A549 (cell line): ENCODE measurements at places on chromosomes 2 and 18. TPM values are rescaled to one million over a fixed set of nuclear protein-coding genes. Genes with fewer than 3 reads are reported as not detected.
A peak's percentile ranks its signal among the peaks of the same experiment; 100 is the strongest.

DNA sequence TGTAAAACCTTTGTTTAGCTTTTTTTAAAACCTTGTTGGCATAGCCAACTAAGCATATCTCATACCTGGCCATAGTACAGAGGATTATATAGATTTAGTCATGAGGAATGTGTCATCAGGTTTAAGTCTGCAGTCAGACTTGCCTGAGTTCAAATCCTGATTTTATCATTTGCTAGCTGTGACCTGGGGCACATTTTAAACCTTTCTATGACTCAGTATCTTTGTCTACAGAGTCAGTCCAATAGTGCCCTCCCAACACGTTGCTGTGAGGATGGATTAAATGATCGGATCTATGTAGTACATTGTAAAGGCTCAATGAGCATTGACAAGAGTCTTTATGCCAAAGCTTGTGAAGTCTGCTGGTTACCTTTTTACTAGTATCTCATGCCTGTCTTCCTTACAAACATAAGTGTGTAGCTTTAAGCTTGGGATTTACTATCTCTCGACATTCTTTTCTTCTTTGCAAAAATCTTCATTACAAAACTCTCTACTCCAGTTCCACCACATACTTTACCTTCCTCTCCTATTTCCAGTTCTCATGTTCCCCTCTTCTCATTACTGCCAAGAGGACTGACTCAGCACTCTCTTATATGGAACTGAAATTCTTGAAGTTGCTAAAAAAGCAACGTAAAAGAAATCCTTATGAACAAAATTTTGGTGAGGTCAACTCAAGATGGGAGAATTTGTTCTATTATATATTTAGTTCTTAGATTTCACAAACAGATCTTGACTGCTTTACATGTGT, 68.1 kb upstream of the RBMS1 start:
- no peak for DNase-seq

GRCh38 chr2:72165792-72166191, 18.1 kb upstream of the CYP26B1 start:
- DNase-seq: peak; percentile 48

GRCh38 chr18:46291149-46291548, 187.0 kb downstream of the HAUS1 start:
- no peak for DNase-seq

GRCh38 chr2:46313063-46313462, 15.9 kb downstream of the EPAS1 start:
- no peak for DNase-seq

DNA sequence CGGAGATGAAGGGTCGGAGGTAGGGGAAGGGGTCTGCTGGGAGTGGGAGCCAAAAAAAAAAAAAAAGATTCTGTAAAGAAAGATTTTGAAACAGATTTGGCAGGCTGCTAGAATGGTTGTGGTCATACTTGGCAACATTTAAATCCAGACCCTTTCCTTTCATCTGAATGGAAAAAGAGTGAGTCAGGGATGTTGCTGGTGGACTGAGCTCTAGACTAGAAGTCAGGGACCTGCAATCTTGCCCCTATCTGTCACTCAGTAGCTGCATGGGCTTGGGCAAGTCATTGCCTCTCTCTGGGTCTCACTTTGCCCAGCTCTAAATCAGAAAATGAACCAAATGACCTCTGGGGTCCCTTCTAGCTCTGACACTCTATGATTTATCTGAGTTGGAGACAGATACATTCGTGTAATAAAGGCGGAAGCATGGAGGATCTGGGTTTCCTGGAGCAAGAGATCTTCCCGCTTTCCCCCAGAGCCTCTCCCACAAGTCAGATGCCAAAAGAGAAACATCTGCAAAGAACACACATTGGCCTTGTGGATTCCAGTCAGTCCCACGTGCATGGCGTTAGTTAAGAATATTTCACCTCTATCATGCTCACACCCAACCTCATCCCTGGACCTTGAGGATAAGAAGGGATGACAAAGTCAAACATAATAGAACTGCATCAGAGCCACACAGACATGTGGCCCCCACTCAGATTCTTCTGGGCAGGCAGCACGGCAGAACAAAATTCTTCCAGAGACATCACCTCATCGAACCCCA, 58.5 kb downstream of the ADD2 start:
- DNase-seq: no peak

- no peak for DNase-seq
Observed at GRCh38 chr18:27184115-27185024, 738 bp downstream of the CHST9 start.

- no peak for DNase-seq
Observed at GRCh38 chr2:151161821-151162551, 99.7 kb downstream of the RBM43 start.

GRCh38 chr2:20430461-20431300, 16.2 kb upstream of the RHOB start:
- DNase-seq: no peak

DNA sequence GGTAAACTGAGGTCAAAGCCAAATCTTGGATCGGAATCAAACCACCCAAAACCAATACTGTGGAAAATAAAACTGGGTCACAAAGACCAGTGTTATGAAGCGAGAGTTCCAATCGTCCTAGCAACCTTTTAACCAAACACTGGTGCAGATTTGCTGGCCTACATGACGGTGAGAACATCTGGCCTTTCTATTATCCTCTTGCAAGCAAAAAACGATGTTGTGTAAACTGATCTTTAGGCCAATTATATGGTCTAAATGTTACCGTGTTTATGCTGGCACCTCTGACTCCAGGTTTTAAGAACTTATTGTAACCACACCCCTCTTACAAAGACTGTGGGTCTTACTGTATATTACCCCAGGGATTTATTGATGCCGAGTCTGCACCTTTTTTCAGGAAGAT, 145.9 kb downstream of the GFPT1 start:
- no peak for DNase-seq

GRCh38 chr2:190837420-190837819, 43.2 kb upstream of the GLS start:
- no peak for DNase-seq

DNA sequence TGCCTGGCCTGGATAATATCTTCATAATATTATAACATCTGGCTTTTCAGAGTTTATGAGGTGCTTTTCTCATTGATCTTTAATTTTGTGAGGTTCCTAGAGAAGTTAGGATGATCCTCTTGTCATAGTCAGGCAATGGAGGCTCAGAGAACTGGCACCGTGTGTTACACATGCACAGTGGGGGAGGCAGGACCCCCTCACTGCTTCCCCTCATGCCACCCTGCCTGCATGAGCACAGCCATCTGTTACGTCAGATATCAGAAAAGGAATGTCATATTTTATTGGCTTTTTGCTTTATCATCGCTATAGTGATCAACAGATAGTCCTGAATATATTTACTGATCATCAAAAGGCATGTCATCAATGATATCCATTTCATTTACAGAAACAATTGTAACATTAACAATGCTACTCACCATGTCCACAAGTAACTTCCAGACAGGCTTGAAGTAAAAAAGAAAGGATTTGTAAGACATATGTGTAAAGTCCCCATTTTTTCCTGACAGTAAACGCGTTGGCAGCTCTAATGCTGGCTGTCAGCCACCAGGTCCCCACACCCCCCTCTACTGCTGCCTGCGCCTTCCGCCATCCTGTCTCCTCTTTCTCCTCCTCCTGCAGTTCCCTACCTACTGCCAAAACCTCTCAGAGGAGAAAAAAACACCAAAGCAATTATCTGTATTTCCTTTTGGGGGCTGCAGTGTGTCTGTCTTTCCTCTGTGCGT, 18.8 kb downstream of the ENOSF1 start:
- no peak for DNase-seq

DNA sequence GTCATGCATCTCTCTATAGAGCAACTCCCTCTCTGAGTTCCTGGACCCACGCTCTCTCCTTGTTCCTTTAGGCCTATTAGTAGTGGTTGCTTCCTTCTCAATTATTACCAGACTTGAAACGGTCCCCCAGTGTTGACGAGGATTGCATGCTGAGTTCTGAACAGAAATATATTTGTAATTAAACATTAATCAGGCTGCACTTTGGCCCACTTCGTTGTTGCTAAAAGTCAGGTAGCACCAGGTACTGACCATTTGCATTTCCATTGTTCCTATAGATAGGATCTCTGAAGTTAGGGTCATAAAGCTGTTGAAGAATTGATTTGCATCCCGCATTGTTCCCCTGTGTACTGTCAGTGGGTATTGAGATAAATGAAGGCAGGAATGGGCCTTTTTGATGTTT, 36.9 kb upstream of the TTR start:
- DNase-seq: no peak

GRCh38 chr2:173252581-173252980, 102.1 kb upstream of the CDCA7 start:
- DNase-seq: no peak

The CYS1 gene
- polyA plus RNA-seq: 0.64 to 1.2 TPM (median 1.1 TPM) in 3 replicates

The KIF3C gene
- 57.4 to 80.8 TPM (median 77.4 TPM) in 3 replicates for polyA plus RNA-seq

The VIT gene
- polyA plus RNA-seq: not detected in 3 replicates

The TDRD15 gene
- not detected in 3 replicates for polyA plus RNA-seq

The CETN1 gene
- not detected in 3 replicates for polyA plus RNA-seq

The SERPINB7 gene
- 0.84 to 1.1 TPM (median 0.88 TPM) in 3 replicates for polyA plus RNA-seq

The MAP2 gene
- polyA plus RNA-seq: 0.43 to 0.53 TPM (median 0.50 TPM) in 3 replicates
